ENCODE measurements at places on chromosomes 11 and 22.

DNA sequence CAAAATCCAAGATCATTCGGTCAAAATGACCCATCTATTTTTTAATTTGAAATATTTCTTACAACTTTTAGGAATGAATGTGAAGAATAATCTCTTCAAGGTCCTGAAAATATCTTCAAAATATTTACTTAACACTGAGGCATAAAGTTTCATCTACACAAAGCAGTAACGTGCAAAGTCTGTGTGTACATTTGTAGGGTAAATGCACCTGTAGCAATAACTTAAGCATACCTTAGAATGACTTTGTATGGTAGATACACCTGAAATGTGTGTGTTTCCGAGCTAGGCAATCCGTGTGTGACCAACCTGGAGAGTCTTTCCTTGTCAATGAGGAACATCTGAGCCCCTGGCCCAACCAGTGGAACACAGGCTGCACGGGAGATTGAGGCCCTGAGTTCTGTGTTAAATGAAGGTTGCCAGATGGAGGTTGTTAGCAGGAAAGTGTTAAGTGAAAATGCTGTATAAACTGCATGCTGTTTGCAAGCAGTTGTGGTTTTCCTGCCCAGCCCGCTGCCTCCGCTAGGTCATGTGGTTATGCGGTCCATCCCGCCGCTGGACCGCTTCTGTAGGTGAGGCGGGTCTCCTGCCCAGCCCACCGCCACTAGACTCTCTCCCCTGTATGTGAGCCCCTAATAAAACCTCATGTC lies 7.6 kb upstream of the CTR9 start:
- DNase-seq: no peak

DNA sequence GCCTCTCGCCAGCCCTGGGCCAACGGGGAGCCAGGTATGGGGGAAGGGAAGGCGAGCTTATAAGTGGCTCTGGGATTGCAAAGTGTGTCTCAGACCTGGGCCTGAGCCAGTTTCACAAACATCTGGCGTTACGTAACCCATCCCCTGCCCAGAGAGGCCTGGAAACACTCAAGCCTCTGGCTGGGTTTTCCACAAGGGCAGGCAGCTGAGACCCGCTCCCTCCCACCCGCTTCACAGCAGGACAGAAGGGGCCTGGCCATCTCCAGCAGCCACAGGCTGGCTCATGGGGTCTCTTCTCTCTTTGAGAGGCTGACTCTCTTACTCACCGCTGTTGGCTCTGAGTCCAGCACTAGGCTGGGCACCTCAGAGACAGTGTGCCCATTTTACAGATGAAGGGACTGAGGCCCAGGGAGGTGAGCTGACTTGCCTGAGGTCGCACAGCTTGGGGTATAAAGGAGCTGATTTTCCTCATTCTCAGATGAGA lies 44.5 kb downstream of the TRIOBP start:
- DNase-seq: peak; percentile 27

DNA sequence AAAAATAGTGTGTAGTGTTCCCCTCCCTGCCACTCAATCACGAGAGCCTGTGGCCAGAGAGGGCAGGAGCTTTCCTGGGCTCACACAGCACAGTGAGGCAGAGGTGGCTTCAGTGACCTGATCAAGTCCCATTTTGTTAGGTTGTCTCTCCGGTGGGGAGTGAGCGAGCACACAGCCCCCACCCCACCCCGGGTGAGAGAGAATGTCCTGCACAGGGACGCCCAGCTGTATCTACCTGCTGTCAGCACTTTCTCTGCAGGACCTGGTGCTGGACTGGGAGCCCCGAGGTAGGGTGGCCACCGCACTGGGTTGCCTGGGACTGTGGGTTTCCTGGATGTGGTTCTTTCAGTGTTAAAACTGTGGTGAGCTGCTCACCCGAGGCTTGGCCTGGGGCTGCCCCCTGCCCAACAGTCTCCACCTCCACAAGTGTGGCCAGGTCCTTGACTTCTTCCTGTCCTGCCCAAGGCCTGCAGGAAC lies 6.1 kb downstream of the CAPN5 start:
- no peak for DNase-seq

GRCh38 chr11:74751303-74751702 lies 2.7 kb downstream of the RNF169 start:
- no peak for DNase-seq

DNA sequence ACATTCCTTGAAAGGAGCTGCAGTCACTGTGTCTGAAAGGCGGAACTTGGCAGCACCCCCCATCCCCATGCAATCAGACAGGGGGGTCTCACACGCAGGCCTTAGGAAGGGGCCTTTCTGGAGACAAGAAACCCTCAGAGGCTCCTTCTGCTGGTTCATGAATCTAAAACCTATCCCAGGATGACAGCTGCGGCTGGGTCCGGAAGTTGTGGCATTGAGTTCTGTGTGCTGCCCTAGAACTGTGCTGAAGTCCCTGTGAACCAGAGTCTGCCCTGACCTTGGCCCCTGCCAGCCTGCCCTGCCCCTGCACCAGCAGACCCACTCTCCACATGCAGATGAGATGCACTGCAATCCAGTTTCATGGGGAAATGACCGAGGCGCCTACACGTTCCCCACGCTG lies 268.0 kb downstream of the CTTN start:
- no peak for DNase-seq

- DNase-seq: no peak
Observed at GRCh38 chr22:30612789-30613188, 5.8 kb downstream of the TCN2 start.

DNA sequence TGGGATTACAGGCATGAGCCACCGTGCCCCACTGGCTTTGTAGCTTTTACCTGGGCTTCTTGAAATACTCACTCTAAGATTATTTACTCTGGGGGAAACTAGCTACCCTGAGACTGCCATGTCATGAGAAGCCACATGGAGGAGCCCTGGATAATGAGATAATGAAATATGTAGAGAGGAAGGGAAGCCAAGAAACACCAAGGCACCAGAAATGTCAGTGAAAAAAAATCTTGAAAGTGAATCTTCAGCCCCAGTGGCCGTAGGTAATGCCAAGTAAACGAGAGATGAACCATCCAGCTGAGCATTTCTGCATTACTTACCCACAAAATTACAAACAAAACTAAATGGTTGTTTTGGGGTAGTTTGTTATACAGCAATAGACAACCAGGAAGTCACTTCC lies 125.6 kb downstream of the APIP start:
- no peak for DNase-seq
